ENCODE measurements at places on chromosomes 2 and 18.

- no peak for DNase-seq
Observed at GRCh38 chr2:65495251-65495877, 63.0 kb upstream of the SPRED2 start.

DNA sequence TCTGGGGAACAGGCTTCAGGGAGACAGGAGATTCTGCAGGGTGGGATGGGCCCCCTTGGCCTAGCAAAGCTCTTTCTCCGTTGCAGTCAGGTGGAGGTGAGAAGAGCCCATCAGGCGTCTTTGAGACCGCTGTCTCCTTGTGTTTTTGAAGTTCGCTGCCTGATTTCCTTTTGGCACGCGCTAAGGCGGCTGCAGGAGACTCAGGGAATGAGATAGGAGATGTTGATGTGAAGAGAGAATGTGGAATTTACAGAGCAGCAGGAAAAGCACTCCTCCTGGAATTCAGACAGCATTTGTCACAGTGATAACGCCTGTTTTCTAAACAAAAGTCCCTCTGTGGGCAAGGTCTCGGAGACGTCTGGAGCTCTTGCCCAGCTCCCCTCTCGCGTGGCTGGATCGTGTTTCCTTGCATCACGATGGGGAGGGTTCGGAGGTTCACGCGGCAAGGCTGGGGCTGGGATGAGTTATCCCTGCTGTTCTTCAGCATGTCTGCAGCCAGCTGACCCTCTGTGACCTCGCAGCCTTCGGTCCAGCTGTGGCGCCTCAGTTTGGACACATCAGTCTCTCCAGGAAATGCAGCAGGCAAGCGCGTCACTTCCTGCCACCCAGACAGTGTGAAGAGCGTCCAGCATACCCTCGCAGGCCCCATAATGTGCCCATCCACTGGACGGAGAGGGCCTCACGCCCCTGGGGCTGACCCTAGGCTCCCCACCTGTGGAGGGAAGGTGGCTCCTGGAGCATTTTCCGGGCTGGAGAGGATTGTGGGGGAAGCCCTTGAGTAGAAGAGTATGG is 30.2 kb downstream of the GLI2 start:
- DNase-seq = peak; percentile 52

DNA sequence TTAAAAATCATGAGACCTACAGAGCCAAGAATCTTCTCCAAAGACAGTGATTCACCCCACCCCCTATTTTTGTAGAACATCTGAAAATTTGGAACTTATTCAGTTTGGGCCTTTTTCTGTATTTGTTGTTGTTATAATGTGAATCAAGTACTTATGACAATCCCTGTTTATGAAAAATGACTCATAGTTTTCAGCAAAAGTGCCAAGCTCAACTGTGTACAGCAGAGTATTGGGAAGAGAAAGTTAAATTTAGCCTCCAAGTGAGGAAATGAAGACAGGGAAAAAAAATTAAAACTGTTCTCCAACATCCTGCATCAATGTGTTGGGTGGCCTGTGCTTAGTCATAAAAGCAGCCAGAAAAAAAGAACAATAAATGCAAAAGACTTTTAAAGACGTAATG is 46.2 kb downstream of the LRATD1 start:
- no peak for DNase-seq

DNA sequence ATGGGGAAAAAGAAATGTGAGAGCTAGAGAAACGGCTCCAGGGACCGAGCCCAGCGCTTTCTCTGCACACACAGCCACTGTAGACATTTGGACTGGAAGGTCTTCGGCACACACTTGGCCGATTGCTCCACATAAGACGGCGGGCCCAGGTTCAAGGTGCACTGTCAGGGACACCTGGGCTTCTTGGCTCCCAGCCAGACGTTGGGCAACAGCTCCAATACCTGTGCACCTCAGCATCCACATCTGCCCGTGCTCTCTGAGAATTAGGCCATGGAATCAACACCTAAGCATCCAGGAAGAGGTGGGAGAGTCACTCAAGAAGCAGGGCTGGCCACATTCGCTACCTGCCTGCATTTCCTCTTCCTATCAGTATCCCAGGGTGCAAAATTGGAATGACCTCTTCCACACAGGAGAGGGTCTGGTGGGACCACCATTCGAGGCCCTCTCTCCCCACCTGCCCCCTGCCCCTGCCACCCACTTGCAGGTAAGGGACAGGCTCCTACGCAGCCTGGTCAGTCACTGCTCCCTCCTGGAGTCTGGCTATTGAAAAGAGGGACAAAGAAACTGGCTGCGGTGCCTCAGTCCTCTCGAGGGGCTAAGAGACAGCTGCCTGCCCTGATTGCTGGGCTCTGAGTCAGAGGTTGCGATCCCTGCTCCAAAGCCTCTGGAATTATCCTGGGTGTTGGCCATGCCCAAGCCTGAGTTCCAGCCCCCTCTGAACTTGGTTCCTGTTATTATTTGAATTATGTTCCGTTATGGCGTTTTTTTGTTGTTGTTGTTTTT is 40.1 kb upstream of the TAF1B start:
- DNase-seq = no peak

DNA sequence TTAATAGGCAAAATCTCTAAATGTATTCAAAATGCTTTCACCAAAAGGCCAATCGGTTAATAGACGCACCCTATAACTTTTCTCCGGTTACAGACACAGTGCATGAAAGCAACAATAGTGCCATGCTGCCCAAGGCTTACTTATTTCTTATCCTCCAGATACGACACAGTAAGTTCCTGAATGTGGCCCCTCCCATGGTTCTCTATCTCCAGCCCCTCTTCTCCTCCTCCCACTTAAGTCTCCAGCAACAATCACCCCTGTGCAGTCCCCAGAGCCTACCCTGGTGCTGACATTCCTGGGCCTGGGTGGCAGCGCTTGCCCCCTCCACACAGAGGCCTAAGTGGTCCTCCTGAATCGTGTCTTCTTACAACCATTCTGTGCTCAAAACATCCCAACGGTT is 3.6 kb downstream of the KIDINS220 start:
- no peak for DNase-seq

- DNase-seq = no peak
Observed at GRCh38 chr18:76459687-76460350, 35.2 kb downstream of the ZNF516 start.

- no peak for DNase-seq
Observed at GRCh38 chr2:119233326-119234020, 9.8 kb downstream of the STEAP3 start.

DNA sequence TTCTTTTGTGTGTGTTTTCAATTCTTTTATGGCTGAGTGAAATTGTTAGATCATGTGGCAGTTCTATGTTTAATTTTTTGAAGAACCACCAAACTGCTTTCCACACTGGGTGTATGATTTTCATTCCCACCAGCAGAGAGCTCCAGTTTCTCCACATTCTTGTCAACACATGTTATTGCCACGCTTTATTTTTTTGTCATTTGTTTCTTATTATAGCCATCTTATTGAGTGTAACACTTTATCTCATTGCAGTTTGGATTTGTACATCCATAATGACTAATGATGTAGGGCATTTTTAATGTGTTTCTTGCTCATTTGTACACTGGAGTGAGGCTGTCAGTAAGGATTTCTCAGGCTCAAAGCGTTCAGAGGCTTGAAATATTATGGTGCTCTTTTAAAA is 184.2 kb downstream of the PIEZO2 start:
- no peak for DNase-seq

GRCh38 chr2:162333968-162334367 is 10.0 kb upstream of the GCA start:
- DNase-seq = no peak

DNA sequence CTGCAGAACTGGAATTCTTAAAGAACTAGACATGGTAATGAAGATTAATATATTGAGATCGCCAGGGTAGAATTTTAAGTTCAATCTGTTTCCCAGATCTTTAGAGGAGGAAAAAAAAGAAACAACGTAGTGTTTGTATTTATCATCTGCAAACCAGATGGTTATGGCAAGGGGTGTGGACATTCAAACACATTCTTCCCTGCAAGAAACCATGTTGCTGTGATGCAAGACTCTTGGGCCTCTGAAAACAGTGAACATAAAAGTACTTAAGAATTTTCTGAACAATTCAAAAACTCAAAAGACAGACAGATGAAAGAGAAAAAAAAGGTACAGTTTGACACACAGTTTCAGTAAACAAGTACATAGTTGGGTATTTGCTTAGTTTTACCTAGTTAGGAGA is 35.6 kb downstream of the COL5A2 start:
- DNase-seq = no peak

- no peak for DNase-seq
Observed at GRCh38 chr18:5982332-5982731, 87.0 kb upstream of the TMEM200C start.

GRCh38 chr2:88307817-88308216 is 137.7 kb downstream of the THNSL2 start:
- DNase-seq = peak; percentile 43

DNA sequence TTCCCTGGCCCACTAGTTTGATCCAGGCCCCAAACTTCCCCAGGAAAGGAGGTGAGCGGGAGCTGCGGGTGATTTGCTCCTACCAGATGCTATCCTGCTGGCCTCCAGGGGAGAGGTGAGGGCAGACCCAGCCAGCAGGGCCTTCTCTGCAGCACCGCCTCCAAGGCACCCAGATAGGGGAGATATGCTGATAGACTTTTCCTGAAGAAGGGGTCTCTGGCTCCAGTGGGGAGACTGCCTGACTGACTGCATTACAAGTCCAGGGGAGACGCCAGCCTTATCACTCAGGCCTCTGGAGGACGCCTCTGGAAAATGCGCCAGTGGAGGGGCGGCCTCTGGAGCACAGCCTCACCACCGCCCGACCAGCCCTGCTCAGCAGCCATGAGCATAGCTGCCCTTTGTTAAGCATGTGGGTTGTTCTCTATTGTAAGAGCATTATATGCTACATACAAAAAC is 60.6 kb upstream of the SMAD7 start:
- DNase-seq = peak; percentile 61

DNA sequence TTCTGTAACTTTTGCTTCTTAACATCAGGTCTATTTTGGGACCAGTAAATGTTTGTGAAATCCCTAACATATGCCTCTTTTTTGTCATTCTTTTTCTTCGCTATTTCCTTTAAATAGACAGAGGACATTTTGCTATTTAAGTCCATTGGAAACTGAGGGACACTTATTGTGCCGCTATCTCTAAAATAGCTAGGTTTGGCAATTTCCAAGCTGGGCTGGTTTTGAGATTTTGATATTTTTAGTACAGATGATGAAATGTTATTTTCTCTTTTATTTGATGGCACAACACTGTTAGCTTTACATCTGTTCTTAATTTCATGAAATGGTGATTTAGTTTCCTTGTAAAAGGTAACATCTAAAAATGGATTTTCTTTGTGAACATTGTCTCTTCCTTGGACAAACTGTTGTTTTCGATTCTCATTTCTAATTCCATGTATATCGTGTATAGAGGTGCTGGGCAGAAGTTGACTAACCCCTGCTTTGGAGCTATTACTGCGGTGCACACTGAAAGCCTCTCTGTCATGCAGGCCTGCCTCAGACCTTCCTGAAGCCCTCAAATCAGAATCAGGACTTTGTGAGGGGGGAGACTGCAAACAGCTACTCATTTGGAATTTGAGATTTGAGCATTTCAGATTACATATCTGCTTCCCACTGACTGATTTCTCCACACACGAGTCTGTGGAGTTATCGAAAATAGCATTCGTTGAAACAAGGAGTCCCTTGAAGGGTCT is 594 bp downstream of the RAD51AP2 start:
- no peak for DNase-seq

DNA sequence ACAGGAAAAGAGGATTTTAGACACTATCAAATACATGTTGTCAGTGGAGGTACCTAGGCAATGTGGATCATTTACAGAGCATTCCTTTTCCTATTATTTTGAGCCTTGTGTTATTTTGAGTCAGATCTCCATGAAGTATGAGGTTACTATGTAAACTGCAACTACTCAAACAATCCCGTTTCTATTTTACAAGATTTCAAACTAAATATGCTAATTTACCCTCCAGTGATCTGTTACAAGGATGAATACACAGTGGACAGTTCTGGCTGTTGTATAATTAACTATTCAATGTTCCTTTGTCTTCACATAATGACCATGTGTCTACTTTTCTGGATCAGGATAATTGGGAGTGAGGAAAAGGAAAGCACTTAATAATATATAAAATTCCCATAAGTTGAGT is 4.6 kb downstream of the HOXD1 start:
- no peak for DNase-seq

DNA sequence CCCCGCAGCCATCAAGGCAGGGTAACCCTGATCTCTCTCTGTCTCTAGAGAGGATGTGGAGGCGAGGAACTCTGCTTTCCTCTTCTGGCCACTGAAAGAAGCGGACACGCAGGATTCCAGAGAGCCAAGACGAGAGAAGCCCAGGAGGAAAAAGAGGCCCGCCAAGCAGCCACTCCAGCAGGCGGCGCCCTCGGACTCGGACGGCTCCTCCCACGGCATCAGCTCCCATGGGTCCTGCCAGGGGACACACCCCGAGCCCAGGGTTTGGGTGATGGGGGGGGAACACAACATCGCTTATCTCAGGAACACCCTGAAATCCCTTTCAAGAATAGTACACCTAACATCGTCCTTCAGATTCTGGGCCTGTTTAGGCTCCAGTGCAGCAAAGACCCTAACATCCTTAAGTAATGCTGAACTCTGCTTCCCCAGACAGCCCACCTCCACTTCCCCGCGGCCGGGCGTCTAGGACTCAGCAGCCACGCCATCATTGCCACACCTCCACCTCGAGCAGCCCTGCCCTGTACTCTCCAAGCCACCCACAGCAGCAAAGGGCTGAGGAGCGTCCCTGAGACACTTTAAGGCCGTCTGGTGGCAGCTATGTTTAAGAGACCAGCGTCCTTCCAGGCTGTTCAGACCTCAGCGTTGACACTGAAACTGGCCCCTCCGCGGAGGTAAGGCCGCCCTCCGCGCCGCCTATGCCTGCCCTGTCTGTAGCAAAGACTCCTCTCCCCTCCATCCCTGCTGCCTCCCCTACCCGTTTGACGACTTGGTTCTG is 34.3 kb upstream of the CNGA3 start:
- DNase-seq = no peak

GRCh38 chr2:236558993-236559978 is 10.3 kb upstream of the ACKR3 start:
- DNase-seq = no peak

- DNase-seq = no peak
Observed at GRCh38 chr2:16607301-16607700, 58.3 kb downstream of the CYRIA start.

- DNase-seq = no peak
Observed at GRCh38 chr18:26357960-26358359, 131.7 kb downstream of the TAF4B start.

DNA sequence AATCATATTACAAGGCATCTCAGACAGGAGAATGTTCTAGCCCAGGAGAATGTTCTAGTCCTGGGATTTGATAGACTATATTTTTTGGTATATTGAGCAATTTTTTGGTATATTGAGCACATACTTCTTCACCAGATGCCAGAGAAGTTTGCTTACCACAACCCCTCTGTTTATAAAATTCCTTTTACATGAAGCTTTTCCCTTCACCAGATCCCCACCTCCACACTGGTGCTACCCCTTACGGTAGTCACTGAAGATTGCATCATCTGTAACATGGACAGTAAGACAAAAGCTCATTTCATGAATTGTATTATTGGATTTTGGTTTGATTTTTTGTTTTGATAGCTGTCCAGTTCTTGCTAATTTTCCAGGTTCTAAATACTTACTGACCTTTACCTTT is 7.2 kb upstream of the HNMT start:
- DNase-seq = no peak

- DNase-seq = peak; percentile 15
Observed at GRCh38 chr18:56639104-56639381, 651 bp upstream of the TXNL1 start.

GRCh38 chr2:221426929-221427328 is 145.2 kb downstream of the EPHA4 start:
- DNase-seq = no peak

Measured in SK-N-SH (cell line).